Activated CD4-positive, alpha-beta T cell treated with anti-CD3 and anti-CD28 coated beads, Interleukin-2, Interleukin-6, amounts not matched to agents 100 ng/mL and 50 ng/mL, durations not matched to agents 16 hours and 8 hours (primary cell): ENCODE measurements at places on chromosomes 5 and 9.

- peak; percentile 93 for DNase-seq
Observed at GRCh38 chr5:157222506-157223230, 42.0 kb downstream of the ITK start.

DNA sequence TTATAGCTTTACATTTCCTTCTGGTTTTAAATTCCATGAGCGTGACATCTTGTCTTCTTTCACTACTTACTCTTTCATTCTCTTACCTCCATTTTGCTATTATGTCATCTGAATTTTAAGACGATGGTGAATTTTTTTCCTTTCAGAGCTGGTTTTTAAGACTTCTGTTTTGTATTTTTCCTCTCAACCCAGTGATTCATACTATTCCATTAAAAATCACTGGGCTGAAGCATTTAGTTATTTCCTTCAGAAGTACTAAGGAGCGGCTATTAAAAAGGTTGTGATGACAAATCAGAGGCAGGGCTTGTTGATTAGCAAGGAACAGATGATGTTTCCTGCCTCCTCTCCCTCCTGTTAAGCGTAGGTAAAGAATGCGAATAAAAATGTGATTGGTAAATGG is 16.5 kb downstream of the AGXT2 start:
- no peak for DNase-seq

GRCh38 chr5:169154679-169155078 is 146.3 kb downstream of the SLIT3 start:
- no peak for DNase-seq

GRCh38 chr9:128203707-128204551 is 750 bp downstream of the DNM1 start:
- DNase-seq = no peak

DNA sequence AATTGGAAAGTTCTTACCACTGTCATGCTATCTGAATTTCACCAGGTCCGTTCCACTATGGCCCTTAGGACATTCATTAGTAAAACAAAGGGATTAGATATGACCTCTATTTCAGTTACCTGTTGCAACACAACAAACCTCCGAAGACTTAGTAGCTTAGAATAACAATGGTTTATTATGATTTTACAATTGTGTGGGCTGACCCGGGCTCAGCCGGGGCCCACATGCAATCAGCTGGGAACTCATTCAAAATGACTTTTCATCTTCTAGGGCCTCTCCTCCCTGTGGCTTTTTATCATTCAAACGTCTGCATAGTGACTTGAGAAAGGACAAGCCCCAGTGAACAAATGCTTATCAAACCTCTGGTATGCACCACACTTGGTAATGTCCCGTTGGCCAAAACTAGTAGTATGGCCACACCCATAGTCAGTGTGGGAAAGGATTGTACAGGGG is 2.3 kb upstream of the FBXW11 start:
- no peak for DNase-seq

DNA sequence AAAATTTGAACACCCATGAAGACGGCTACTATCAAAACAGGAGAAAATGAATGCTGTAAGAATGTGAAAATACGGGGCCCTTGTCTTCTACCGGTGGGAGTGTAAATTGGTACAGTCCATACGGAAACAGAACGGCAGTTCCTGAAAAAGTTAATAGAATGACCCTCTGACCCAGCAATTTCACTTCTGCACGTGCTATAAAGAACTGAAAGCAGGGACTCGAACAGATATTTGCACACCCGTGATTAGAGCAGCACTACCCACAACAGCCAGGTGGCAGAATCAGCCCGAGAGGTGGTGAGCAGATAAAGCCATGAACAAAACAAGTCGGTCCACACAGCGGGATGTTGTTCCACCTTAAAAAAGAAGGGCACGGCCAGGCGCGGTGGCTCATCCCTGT is 22.6 kb upstream of the SLC12A7 start:
- no peak for DNase-seq

DNA sequence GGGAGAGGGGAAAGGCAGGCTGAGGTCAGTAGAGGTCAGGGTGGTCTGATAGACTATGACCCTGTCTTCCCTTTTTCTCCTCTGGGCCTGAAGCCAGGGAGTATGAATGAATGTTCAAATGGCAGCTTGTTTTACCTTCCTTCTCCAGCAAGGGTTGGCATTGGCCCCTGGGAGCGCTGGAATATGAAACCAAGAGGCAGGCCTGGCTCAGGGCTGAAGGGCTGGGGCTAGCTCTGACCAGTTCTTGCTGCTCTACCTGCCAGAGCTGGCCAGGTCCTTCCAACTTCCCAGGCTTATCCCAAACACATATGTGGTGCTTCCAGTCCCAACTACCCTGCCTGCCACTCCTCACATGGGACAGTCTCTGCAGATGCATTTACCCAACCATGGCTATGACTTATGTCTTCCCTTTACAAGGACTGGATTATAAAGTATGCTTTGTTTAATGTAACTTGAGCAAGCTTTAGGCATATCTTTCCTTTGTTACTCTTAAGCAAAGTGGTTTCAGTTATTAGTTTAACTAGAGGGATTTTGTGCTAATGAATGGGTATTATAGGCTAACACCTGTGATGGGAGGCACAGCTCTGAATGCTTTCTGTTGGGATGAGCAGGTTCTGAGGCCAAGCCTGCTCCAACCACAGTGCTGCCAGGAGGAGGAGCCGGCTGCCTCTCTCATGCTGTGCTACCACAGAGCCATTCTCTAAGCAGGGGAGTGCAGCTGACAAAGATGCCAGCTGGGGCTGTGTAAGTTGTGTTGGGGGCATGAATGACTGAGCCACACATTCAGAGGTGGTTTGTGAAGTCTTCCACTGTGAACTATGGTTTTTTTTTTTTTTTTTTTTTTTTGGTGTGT is 6.1 kb downstream of the CCNI2 start:
- peak; percentile 17 for DNase-seq

DNA sequence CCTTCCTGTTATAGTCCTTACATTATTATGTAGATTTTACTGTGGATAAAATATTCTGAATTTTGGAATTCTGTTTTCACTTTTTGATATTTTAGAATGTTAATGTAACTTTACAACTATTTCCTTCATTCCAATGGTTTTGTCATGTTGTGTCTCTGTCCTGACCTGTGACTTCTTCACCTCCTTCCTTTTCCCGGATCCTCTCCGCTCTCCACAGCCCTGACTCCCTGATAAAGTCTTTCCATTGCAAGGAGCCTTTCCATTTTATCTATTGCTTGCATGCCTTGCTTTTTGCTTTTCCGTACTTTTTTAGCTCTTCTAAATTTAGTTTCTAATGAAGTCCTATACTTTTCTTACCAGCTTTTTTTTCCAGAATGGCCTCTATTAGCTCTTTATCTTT is 117.6 kb upstream of the ARRDC3 start:
- DNase-seq = no peak

DNA sequence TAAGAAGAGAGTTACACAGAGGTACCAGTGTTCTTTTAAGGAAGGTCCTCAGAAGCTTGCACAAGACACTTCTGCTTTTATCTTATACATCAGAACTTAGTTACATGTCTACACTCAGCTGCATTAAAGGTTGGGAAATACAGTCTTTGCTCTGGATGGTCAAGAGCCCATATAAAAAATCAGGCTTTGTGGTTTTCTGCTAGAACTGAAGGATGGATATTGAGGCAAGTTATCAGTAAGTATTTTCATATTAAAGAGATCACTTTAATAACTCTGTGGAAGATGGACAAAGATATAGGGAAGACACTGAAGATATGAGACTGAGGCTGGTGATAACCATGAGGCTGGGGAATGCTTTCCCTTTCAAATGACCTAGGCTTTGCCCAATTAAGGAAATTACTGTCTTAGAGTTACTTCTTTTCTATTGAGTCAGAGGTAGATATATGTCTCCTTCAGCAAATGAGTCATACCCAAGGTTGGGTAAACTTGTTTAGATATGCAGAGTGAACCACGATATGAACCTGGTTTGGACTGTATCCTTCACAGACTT is 87.0 kb upstream of the TNC start:
- peak; percentile 75 for DNase-seq

DNA sequence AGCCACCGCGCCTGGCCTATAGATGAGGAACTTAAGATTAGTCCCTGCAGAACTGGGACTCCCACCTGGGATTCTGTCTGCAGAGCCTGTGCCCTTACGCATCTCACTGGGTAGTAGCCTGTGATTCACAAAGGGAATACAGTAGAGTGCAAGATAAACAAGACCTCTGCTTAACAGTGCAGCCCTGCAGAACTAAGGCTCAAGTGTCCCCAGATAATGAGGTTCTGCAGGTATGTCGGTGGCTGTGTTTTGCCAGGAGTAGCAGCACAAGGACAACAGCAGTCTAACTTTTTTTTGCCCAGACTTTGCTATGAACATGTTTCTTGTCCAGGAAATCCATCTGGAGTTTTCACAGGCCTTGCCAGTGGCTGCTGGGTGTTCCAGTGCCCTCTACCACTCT is 59.7 kb downstream of the DCP2 start:
- DNase-seq = no peak
